ENCODE measurements at places on chromosomes 16 and 17.

DNA sequence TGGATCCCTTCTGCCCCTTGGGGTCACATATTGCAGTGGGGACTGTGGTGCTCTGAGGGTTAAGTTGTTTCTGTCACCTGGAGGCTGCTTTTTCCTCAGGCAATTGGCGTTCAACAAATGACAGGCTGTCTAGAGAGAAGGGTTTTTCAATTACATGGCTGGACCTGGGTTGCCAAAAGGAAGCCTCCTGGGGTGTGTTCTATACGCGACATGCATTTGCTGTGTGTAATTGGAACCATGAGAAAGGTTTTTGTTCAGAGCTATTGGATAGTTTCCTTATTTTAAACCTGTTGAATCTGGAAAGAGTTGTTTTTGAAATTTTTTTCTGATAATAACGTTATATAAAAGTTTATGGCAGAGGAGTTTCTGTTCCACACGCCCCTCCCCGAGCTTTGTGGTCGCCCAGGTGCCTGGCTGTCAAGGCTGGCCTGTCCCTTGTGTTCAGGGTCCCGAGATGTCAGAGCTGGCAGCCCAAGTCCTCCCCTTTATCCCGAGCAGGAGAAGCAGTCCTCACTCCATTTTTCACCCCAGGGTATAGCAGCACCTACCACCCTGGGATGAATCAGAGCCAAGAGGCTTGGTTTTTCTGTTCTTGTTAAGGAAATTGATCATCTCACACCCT, 26.1 kb upstream of the ZNF750 start:
- no peak for DNase-seq

GRCh38 chr16:2036200-2036966, 9.7 kb downstream of the NHERF2 start:
- no peak for DNase-seq

- DNase-seq: no peak
These were observed 4.4 kb downstream of the TEDC2 start for GRCh38 chr16:2464333-2464732.

DNA sequence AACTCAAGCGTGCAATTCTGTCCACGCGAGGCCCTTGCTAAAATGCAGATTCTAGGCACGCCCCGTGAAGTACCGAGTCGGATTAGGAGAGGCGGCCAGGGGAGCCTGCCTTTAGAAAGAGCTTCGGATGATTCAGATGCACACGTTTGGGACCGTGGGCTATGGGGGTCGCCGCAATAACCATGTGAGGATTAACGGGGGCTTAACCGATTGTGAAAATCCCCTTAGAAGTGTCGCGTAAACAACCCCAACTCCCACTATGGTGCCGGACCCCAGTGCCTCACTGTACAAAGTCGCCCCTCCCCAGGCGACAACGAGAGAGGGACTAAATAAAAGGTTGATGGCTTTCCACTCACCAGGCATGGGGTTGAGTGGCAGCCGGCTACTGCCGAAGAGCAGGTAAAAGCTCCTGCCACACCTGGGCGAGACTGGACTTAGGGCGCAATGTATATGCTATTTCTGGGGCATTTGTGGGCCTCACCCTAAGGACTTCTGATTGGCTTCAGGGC, 635 bp upstream of the SP2 start:
- peak; percentile 45 for DNase-seq

DNA sequence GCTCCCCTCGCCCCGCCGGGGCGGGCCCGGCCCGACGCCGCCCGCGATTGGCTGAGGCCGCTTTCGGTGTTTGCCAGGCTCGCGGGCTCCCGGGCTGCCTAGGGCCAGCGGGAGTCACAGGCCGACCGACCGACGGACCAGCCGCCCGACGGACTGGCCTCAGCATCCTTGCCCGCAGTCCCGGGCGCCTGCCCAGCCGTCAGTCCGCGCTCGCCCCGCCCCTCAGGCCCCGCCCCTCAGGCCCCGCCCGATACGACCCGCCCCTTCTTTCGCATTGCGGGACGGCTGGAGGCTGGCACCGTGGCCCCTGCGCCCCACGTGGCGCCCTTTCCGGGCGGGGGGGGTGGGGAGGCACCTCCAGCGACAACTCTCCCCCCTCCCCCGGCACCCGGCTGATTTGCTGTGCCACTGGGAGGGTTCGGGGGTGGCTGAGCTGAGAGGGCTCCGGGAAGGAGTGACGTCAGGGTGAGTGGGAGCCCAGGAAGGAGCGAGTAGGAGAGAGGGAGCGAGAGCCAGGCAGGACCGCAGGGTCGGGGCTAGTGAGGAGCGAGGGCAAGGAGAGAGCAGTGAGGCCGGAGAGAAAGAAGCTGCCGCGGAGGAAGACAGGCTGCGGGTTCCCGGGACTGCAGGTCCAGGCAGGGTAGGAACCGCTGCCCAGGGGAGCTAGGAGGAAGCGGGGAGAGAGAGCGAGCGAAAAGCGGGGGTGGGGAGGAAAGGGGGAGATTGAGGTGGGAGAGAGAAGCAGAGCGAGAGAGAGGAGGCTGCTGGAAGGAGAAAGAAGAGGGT, at the start of gene ASPHD1:
TSS of gene ASPHD1 (plus strand) at position 387 of the 786 bp plus-strand sequence. CDS start 484 bp downstream, outside the sequence.
- peak; percentile 92 for DNase-seq
